Left hindlimb (tissue), 1 donor: ENCODE measurements at places on chromosomes 5 and 9.

DNA sequence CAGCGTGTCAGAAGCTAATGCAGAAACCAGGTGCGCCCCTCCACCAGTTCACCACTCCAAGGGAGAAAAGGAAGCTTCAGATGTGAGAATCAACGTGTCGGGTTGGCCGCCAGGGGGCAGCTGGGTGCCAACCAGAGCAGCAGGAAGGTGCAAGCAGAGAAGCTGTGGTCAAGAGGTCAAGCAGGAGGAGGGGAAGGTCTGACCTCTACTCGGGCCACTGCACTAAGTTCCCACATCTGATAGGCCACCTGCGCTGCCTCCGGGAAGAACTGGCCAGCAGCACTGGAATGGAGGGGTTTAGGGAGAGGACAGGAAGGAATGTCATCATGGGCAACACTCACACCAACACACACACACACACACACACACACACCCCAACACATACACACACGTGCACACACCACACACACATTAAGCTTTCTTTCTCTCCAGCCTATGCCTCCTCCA lies 31.4 kb downstream of the ANXA6 start:
- DNase-seq = peak; percentile 59

- DNase-seq = no peak
Measured at GRCh38 chr9:13410566-13411031, 131.1 kb upstream of the MPDZ start.

DNA sequence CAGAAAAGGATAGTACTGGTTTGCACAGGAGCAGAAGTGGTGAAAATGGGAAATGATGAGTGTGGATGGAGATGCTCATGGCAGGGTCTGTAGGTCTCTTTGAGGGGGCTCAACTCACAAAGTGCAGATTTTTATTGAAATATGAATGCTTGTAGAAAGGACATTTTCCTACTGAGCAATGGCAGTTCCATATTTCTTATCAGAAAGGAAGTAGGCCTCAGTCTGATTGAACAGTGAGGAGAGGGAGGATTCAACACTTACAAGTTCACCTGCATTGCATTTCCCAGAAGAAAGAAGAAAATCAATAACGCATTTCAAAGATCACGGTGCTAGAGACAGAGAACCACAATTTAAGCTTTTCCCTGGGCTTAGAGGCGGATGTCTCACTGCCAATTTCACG lies 49.2 kb downstream of the ANXA2R start:
- DNase-seq = no peak

DNA sequence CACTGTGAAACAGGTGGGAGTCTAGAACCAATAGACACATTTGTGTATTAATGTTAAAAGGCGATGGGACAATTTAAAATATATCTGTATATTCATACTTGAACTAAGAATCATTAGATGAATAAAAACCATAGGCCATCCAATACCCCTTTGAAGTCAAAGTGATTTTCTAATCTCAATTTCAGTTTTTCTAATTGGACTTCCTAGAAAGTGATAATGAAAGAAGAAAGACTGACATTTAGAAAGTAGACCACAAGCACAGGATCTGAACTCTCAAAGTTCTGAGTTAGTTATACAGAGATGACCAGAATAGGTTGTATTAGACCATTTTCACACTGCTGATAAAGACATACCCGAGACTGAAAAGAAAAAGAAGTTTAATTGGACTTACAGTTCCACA lies 412.8 kb upstream of the PIK3R1 start:
- no peak for DNase-seq

DNA sequence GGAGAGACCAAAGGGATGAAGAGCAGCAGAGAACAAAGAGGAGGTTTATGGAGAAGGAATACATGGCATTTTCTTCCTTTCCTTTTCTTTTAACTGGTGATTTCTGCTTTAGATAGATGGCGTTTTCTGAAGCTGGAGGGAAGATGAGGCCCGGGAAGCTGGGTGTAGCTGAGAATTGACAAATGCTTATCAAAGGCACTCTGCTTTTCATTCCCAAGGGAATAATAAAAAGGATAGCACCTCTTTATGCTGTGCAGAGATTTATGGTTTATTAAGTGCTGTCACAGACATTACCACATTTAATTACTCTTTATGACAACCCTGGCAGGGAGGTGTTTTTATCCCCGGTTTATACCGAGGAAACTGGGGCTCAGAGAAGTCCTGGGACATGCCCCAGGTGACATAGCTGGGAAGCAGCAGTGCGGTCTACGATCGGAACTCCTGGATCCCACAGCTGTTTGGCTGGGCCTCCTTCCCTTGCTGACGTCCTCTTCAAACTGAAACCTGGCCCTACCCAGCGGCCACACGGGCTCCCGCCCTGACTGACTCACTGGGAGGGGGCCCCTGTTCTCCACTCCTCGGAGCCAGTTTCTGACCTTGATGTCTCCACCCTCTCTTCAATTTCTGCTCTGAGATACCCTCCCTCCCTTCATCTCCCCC lies 8.2 kb upstream of the EPB41L4B start:
- DNase-seq = peak; percentile 87

- DNase-seq = peak; percentile 72
Measured at GRCh38 chr5:31854181-31855133, 215.5 kb downstream of the PDZD2 start.

GRCh38 chr9:68755752-68756151 lies 50.7 kb downstream of the PIP5K1B start:
- no peak for DNase-seq

- DNase-seq = no peak
Measured at GRCh38 chr5:176369934-176370711, 4.8 kb downstream of the ARL10 start.

DNA sequence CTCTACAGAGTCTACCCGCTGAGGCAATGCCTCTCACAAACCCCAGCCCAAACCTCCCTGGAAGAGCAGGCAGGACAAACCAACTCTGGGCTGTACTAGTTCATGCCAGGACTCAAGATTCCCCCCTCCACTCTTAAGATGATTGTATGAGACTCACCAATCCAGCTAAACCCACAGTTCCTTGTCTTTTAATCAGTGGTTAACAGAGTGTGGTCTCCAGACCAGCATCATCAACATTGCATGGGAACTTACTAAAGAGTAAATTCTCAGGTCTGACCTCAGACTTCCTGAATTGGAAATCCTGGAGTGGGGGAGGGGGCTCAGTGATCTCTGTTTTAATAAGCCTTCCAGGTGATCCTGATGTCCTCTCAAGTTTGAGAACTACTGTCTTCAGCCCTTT lies 240.9 kb downstream of the GAS1 start:
- DNase-seq = no peak

DNA sequence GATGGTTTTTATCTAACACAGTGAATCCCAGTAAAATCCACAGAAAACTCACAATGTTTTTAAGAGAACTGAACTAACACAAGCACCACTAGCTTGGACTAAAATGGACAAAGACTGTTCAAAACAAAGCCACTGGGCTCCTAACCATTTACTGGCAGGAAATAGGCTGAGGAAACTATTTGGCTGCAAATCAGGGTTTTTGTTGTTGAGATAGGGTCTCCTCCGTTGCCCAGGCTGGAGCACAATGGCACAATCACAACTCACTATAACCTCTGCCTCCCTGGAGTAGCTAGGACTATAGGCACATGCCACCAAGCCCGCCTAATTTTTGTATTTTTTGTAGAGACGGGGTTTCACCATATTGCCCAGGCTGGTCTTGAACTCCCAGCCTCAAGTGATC lies 99.7 kb downstream of the THBS4 start:
- DNase-seq = no peak

DNA sequence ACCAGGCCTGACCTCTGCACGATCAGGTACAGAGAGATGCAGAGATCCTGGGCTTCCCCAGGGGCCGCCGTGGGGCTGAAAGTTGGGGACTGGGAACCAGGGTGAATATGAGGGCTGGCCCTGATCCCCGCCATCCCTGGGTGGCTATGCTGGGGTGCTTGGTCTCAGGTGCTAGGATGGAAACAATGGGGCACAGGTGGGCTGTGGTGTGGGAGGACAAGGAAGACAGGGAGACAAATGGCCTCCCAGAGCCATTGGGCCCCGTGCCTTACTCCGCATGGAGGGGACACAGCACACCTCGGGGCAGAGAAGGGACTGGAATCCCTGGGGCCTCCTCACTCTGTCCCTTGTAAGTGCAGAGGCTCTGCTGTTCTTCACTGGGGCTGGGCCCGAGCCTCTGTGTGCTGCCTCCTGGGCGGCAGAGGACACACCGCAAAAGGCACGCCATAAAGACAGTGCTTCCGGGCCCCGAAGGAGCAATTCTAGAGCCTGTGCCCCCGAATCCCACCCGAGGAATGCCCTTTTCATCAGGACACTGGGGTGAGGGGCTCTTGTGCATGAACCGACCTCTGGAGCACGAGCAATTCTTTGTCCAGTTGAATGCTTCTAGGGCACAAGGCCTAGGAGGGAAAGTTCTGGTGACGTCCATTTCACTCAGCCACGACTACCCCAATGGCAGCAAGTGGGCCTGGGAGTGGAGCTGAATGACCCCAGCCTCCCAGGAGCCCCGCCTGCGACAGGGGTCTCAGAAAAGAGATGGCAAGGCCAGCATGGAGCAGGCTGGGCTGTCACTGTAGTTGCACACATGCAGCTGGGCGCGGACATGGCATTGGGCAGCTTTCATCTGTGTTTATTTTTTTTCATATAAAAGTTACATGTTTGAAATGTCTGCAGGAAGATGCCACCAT lies 30.9 kb downstream of the PRRT1B start:
- DNase-seq = no peak
